ENCODE measurements at places on chromosomes 5 and 9. TPM values are rescaled to one million over a fixed set of nuclear protein-coding genes. Genes with fewer than 3 reads are reported as not detected.
A peak's percentile ranks its signal among the peaks of the same experiment; 100 is the strongest.

The DRD1 gene
- 0.14 TPM for total RNA-seq

The ACOT12 gene
- total RNA-seq = 0.14 TPM

The MYOZ3 gene
- 1.3 TPM for total RNA-seq

The PCAT7 gene
- not detected for total RNA-seq

The CCDC187 gene
- not detected for total RNA-seq

The SLC1A1 gene
- 2.5 TPM for total RNA-seq

DNA sequence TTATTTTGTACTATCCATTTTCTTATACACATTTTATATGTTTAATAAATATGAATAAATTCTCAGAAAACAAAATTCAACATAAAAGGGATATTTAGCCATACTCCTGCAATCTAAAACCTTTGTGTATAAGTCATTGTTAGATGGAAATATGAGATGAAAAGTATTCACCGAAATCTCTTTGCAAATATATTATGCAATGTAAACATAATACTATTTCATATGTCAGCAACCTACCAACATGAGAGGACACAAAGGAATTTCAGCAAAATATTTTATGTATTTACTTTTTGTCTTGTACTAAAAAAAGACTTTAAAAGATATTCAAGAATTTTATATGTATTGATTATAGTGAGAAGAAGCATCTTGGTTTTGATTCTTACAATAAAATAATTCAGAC, 1623.4 kb downstream of the EFNA5 start:
- no peak for DNase-seq

DNA sequence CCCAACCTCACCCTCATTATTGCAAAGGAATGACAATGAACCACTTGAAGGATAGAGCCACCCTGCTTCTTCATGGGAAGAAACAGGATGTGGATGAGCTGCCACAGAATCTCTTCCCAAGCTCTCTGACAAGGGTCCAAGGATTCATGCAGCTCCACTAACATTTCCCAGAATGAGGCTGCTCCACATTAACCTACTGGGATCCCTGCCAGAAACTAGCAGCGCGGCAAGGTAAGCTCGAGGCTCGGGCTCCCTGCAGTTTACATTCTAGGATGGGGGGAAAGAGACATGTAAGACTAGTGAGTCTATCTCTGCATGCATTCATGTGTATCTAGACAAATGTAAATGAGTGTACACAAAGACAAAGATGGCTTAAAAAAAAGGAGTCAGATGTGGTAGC, 12.1 kb downstream of the DCAF12 start:
- no peak for DNase-seq

DNA sequence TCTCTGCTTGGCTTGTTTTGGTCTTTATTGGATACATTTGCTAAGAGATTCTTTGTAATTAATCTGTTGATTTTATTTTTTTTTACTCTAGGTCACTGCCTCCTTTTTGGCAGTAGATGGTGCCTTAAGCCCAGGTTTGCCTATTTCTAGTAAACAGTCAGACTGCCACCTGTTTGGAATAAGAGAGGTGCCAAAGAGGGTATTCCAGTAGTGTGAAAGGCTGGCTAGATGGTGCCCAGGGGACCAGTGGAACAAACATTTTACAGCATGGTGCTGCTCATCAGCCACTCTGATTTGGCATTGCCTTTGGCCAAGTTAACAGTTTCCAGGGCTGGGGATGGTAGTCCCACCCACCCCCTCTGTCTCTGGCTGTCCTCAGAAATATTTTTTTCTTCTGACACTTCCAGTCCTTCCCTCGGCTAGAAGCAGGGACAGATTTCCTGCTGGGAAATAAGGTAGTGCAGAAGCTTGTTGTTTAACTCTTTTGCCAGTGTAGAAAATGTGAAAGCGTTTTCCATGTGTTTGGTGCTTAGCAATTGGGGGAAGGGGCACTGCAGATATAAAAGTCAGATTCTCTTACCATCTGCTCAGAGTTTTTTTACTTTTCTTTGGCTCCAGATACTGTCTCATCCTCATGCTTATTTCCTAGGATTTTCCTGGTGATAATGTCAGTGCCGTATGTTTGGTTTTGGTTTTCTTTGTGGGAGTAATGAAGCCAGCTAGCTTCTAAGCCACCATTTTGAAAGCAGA, 36.6 kb upstream of the FBXL7 start:
- no peak for DNase-seq

DNA sequence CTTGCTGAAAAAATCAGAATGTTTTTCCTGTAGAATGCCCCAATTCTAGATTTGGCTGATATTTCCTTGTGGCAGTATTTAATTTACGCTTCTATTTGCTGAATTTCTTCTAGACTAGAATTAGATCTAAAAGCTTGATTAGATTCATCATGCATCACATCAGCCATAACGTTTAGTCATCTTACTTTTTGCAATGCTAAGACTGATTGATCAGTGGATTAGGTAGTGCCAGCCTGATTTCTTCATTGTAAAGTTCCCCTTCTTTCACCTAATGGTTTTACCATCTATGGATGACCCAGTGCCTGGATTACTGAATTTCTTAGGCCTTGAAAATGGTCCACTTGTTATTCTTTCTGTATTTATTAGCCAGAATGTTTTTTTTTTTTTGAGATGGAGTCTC, 83.9 kb downstream of the PBX3 start:
- no peak for DNase-seq

- DNase-seq = no peak
Measured at GRCh38 chr5:33364406-33364805, 76.4 kb upstream of the TARS1 start.

GRCh38 chr9:116623715-116624114, 63.4 kb upstream of the TRIM32 start:
- no peak for DNase-seq

GRCh38 chr5:125579182-125579581, 832.7 kb upstream of the ZNF608 start:
- no peak for DNase-seq

GRCh38 chr9:86275962-86276361, 6.4 kb downstream of the ISCA1 start:
- DNase-seq = no peak

- no peak for DNase-seq
Measured at GRCh38 chr9:93648181-93648580, 71.8 kb downstream of the PHF2 start.

GRCh38 chr5:4208996-4209395, 613.4 kb downstream of the IRX1 start:
- no peak for DNase-seq

- DNase-seq = peak; percentile 95
Measured at GRCh38 chr5:78504704-78505677, 143.6 kb downstream of the LHFPL2 start.

- no peak for DNase-seq
Measured at GRCh38 chr5:148966348-148966747, 96.5 kb downstream of the SH3TC2 start.

GRCh38 chr5:134568761-134569695, 43.6 kb downstream of the JADE2 start:
- DNase-seq = peak; percentile 91
